ENCODE measurements at places on chromosomes 3 and 15.

- DNase-seq = no peak
Measured at GRCh38 chr15:60215225-60215963, 182.4 kb downstream of the ANXA2 start.

- no peak for DNase-seq
Measured at GRCh38 chr3:20280257-20280656, 94.3 kb upstream of the SGO1 start.

DNA sequence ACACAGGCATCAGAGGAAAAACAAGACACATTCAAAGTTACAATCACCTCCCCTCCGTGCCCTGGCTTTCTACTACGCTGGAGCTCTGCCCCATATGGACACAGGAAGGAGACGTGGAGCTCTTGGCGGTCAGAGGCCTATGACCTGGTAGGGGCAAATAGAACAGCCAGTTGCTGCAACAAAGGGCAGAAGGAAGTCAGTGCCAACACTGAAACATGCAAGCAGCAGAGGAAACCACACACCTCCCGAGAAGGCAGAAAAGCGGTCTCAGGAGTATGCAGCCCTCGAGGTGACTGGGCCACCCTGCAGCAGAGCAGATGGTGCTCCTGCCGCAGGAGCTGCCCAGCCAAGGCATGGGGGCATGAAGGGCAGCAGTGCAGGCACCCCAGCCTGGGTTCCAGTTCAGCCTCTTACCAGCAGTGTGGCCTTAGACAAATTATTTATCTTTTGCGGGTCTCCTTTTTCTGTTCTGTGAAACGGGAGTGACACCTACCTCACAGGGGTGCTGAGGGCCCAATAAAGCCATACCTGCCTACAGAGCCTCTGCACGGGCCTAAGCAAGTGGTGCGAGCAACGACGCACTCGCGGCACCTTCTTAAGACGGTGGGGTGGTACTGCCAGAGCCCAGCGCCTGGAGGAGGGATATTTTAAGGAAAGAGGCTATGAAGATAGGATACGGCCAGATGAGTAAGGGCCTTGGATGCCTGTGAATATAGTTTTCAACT is 8.6 kb downstream of the ZXDC start:
- no peak for DNase-seq

DNA sequence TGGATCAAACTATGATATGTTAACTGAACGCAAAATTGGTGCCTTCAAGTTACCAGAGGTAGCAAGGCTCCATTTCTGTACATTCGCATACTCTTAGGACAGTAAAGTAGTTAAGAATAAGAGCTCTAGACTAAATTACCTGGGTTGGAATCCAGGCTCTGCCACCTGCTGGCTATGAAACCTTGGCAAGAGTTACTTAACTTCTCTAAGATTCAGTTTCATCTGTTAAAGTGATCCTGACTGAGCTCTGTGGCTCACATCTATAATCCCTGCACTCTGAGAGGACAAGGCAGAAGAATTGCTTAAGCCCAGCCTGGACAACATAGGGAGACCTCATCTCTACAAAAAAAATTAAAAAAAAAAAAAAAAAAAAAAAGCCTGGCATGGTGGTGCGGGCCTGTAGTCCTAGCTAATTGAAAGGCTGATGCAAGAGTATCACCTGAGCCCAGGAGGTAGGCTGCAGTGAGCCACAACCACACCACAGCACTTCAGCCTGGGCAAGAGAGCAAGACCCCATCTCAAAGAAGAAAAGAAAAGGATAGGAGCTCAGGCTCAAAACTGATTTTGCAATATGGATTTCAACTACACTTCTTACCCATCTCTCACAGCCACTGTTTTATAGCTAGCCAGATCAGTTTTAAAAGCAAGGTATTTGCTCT is 21.3 kb downstream of the GSK3B start:
- DNase-seq = no peak

GRCh38 chr15:22936577-22937472 is 43.3 kb downstream of the CYFIP1 start:
- no peak for DNase-seq

DNA sequence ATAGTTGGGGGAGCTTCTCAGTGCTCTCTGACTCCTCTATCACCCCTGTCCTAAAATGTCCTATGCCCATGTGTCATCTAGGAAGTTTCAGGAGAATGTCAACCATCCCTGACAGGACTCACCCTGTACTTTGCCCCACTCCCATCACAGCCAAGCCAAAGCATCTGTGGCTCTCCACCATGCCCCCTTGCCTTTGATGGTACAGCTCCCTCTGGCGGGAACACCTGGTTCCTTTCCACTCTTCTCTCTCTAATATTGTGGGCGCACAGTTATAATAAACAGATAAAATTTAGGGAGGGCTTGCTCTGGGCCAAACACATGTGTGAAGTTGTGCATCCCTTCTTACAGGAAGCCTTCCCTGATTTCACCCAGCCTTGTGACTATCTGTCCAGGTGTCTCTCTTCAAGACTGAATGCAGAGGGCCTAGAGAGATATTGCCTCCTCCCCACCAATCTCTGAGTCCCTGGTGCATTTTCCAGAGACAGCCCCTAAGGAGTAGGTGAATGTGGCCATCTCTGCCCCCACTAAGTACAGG is 62.8 kb downstream of the ISG20 start:
- no peak for DNase-seq

DNA sequence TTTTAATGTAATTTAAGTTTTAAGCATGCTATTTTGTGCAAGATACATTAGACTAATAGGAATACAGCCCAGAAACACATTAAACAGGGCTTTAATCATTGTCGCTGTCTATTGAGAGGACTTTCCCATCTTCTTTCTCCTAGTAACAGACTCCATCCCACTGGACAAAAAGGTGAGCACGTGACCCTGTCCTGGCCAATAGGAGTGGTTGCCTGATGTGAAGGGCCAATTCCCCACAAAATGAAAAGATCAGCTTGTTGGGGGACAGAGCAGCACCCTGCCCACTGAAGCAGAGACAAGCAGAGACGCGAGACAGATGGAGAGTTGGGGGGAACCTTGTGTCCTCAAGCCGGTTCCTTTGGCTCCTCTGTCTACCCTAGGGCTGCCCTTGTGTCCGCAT is 21.2 kb downstream of the CRYGS start:
- no peak for DNase-seq

- DNase-seq = no peak
Measured at GRCh38 chr3:24541935-24542334, 47.3 kb upstream of the THRB start.

- DNase-seq = no peak
Measured at GRCh38 chr3:46471371-46471914, 6.7 kb upstream of the LTF start.

- no peak for DNase-seq
Measured at GRCh38 chr3:411226-411625, 214.7 kb downstream of the CHL1 start.

GRCh38 chr15:75843678-75844581 is 683 bp downstream of the UBE2Q2 start:
- DNase-seq = peak; percentile 44

DNA sequence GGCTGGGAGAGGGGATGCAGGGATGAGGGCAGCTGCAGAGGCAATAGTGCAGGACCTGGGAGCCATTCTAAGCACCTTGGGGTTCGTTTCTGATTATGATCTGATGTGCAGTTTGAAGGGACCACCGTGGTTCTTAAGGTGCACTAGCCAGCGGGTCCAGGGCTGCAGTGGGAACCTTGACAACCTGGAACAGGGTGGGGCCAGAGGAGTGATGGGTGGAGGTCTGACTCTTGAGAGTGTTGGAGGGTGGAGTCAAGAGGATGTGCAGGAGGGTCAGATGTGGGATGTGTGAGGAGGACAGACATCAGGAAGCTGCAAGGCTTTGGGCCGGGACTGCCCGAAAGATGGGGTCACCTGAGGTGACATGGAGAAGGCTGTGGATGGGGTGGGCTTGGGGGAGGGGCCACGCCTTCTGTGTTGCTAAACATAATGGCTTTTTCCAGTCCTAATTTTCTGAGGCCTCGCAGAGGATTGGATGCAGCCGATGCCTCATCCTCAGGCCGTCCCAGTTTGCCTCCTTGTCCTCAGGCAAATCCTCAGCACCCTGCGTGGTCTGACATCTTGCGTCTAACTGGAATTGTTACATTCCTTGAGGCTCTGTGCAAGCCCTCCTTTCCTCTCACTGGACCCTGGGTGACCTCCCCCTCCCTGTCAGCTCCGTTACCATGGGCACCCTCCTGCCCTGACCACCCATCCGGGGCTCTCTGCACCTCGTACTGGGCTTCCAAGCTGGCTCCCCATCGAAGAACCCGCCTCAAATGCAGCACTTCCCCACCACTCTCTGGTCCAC is 61.4 kb upstream of the TRPM1 start:
- DNase-seq = no peak

DNA sequence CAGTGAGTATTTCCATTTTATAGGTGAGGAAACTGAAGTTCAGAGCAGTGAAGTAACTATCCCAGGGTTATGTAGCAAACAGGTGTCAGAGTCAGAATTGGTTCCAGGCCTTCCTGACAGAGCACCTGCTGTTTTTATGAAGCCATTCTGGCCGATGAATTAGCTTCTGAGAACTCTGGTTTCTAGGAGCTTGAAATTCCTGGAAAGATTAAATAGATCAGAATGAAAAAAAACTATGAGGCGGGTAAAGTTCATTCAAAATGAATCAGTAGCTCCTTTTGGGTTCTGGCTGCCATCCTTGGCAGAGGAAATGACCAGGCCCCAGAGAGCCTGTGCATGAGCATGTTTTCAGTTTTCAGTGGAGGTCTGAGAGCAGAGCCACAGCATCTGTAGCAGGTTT is 59.3 kb upstream of the CFAP161 start:
- DNase-seq = no peak

GRCh38 chr3:152491922-152492321 is 223.2 kb downstream of the MBNL1 start:
- no peak for DNase-seq

DNA sequence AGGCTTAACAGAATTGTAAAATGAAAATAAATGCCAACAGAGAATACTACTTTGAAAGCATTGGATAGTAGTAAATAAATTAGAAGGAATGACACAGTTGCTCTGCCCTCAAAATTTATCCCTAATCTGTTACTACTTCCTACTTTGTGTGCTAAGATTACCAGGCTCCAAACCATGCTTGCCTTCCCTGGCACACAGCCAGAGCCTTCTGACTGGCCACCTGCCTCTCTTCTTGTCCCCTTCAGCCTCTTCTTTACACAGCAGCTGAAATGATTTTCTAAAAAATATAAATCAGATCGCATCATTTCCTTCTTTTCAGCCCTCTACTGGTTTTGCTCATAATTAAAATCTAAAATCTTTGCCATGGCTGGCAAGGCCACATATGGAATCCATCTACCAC is 334.1 kb downstream of the FHIT start:
- no peak for DNase-seq

- DNase-seq = no peak
Measured at GRCh38 chr15:51172193-51172592, 77.5 kb upstream of the TNFAIP8L3 start.

DNA sequence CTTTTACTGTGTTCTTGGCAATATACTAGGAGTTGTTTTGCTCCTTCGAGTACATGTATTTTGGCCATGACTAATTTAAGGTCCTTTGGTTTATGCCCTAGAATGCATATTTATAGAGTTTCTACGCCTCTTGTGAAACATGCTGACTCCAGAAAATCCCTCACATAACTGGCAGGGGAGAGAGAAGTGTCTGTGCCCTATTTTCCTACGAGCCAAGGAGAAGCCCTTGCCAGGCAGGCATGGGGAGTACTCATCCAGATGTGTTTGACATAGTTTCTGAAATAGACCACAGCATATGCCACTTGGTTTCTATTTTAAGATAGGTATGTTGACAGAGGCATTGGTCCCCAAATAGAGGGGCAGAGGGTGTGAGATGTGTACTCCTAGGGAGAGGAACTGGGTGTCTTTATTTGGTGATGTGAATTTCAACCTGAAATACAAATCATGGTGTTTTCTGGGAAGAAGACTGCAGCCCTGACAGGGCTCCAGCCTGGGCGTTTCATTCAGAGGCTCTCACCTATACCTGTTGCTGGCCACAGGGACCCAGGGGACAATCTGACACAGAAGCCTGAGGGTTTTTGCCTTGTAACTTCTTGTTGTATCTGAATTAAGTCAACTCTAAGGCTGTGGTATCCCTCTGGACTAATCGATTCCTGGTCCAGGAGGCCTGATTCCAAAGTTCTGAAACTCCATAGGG is 267.8 kb upstream of the C2CD4B start:
- no peak for DNase-seq

DNA sequence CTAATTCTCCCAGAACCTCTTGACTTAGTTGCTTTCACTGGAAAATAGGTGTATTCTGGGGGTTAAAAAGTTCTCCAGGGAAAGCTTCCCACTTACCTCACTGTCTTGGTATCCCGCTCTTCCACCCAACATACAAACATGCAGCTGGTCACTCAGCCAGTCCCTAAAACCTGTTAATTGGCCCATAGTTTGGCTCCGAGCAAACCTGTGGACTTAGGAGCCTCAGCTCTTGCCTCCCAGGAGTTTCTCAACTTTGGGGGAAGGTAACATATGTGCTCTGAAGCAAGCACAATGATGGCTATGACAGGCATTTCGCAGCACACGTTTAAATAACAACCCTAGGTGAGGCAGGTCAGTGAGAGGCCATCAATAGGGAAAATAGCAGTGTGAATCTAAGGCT is 25.8 kb upstream of the LRRFIP2 start:
- no peak for DNase-seq

DNA sequence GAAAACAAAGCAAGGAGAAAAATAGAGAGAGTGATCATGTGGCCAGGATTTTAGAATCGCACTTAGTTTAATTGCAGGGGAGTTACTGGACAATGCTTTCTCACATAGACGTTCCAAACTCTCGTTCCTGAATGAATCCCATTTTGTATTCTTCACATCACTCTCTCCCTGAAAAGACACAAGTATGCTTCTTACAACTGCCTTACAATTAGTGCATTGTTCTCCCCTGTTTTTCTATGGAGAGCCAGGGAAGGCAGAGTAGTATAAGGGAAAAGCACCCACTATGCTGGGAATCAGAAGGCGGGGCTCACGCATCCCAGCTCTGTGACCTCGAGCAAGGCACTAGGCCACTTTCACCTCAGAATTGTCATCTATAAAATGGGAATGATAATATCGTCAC is 14.4 kb downstream of the TMOD2 start:
- DNase-seq = no peak

DNA sequence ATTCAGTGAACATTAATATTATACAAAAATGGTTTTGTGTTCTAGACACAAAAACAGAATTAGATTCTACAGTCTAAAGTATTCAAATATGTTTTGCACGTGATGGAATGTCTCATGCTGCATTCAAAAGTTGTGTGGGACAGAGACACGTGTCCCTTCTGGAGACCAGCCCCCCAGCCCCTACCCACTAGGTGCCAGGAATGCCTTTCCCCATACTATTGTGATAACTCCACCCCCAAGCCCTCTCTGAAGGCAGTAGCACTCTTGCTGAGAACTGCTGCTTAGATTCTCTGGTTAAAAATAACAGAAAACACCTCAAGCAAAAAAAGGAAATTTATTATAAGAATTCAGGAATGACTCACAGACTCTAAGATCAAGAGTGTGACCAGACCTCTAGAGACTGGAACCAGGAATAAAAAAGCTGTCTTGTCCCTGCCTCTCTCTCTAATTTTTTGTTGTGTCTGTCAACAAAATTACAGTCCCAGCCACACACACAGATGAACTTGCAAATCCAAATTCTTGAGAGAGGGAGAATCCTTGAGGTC is 57.7 kb downstream of the PXYLP1 start:
- DNase-seq = no peak

- DNase-seq = no peak
Measured at GRCh38 chr3:94303897-94304296, 241.0 kb downstream of the NSUN3 start.
